ENCODE measurements at places on chromosomes 5 and 9.

GRCh38 chr9:38771593-38771992, 51.7 kb upstream of the FAM240B start:
- no peak overlapping the region for H3K4me3 ChIP-seq
- no peak for DNase-seq
- no peaks in the 10 kb centered on the region for H3K36me3 ChIP-seq
- H3K4me1 ChIP-seq: no peaks in the 10 kb centered on the region
- no peak overlapping the region for H3K27ac ChIP-seq
- H3K27me3 ChIP-seq: no peaks in the 10 kb centered on the region

GRCh38 chr9:114722081-114722621, 40.2 kb upstream of the TEX48 start:
- peaks cover 3% of the 10 kb centered on the region for H3K27me3 ChIP-seq
- H3K27ac ChIP-seq: no peak overlapping the region
- H3K36me3 ChIP-seq: no peaks in the 10 kb centered on the region
- H3K4me1 ChIP-seq: peaks cover 17% of the 10 kb centered on the region
- no peak overlapping the region for H3K4me3 ChIP-seq

DNA sequence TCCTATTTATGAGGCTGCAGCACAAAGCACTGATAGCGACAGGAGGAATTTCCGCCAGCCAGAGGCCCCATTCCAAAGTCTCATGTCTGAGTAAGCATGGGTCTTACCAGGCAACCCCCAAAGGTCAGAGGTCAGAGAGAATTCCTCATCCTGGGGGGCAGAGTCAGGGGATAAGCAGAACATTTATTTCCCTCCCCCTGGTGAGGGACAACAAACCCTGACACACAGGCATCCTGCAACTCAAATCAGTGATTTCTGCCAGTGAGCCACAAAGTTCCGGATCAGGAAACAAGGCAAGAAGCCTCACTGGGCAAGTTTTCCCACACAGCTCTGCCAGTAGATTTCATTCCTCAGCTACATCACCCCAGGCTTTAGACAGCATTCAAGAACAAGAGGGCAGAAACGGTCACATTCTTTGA, 37.0 kb downstream of the ADAMTS12 start:
- DNase-seq: no peak
- H3K36me3 ChIP-seq: no peaks in the 10 kb centered on the region
- no peak overlapping the region for H3K4me3 ChIP-seq

- peak; percentile 70 for DNase-seq
- H3K4me3 ChIP-seq: no peak overlapping the region
- H3K27ac ChIP-seq: no peak overlapping the region
- H3K36me3 ChIP-seq: no peaks in the 10 kb centered on the region
- H3K4me1 ChIP-seq: peaks cover 15% of the 10 kb centered on the region
These were observed 175.0 kb downstream of the AUH start for GRCh38 chr9:91186632-91187108.

DNA sequence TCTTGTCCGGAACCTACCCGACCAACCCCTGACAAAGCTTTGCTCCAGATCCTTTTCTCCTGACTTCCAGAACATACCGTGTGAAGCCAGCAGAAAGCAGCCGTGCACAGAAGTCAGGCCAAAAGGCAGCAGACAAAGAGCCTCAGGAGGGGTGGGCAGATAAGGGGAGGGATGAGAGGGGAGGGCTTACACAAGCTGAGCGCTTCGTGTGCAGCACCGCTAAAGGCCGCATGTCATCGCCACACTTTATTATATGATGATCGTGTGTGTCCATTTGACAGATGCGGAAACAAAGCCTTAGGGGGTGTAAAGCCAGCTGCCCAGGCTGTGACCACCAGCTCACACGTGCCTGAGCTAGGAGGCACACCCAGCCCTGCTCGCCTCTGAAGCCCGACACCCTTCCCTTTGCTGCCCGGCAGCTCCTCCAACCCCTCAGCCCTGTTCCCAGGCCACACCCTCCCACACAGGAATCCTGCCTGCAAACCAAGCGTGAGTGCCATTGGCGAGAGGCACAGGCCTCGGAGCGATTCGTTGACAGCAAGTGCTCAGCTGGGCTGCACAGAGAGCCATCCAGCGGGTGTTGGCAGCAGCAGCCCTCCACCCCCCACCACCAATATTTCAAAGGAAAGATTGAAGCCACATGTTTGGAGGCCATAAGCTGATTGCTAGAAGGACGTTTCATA, 170.5 kb upstream of the SMIM23 start:
- peaks cover 10% of the 10 kb centered on the region for H3K4me1 ChIP-seq
- no peak for DNase-seq
- no peak overlapping the region for H3K4me3 ChIP-seq
- H3K36me3 ChIP-seq: no peaks in the 10 kb centered on the region

DNA sequence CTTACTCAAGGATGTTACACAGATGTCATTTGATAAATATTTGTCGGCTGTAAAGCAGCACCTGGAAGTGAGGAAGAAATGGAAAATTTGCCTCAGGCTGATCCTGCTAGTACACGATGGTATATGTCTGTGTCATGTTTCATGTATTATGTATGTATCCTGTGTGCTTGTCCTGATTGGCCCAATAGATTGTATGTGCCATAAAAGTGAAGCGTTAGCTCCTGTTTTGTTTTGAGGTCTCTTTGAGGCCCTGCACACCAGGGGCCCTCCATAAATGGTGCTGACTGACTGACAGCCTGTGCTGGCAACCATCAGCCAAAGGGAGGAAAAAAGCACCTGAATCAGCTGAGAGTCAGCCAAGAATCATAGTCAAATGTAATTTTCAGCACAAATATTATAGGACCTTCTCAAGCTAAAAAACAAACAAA, 11.8 kb upstream of the LNPEP start:
- peaks cover 11% of the 10 kb centered on the region for H3K4me1 ChIP-seq
- no peaks in the 10 kb centered on the region for H3K27me3 ChIP-seq
- peak overlapping the region; percentile 3 for H3K27ac ChIP-seq
- no peaks in the 10 kb centered on the region for H3K36me3 ChIP-seq
- no peak for DNase-seq
- no peak overlapping the region for H3K4me3 ChIP-seq

GRCh38 chr9:129340427-129341170, 162.5 kb upstream of the IER5L start:
- no peaks in the 10 kb centered on the region for H3K36me3 ChIP-seq
- H3K4me1 ChIP-seq: peaks cover 39% of the 10 kb centered on the region
- no peaks in the 10 kb centered on the region for H3K27me3 ChIP-seq
- DNase-seq: no peak
- no peak overlapping the region for H3K27ac ChIP-seq

- no peak overlapping the region for H3K27ac ChIP-seq
- peaks cover 8% of the 10 kb centered on the region for H3K27me3 ChIP-seq
- no peaks in the 10 kb centered on the region for H3K4me1 ChIP-seq
These were observed 371.0 kb downstream of the ICE1 start for GRCh38 chr5:5793242-5794117.

DNA sequence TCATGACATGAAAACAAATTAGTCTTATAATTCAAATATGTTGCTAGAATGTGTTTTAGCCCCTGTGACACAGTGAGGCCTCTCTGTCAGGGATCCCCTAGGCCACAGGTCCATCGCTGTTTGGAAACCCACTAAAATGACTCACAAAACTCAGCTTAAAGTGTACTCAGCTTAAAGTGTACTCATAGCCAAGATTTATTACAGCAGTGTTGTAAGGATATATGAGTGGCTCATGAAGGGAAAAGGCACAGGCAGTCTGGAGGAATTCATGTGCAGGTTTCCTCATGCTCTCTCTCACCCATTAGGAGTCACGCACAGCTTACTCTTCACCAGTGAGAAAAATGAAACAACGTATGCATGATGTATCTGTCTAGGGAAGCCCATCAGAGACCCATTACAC, 24.4 kb upstream of the TGFBI start:
- H3K36me3 ChIP-seq: no peaks in the 10 kb centered on the region
- H3K4me1 ChIP-seq: peaks cover 9% of the 10 kb centered on the region
- no peaks in the 10 kb centered on the region for H3K27me3 ChIP-seq
- H3K4me3 ChIP-seq: no peak overlapping the region
- H3K27ac ChIP-seq: no peak overlapping the region

DNA sequence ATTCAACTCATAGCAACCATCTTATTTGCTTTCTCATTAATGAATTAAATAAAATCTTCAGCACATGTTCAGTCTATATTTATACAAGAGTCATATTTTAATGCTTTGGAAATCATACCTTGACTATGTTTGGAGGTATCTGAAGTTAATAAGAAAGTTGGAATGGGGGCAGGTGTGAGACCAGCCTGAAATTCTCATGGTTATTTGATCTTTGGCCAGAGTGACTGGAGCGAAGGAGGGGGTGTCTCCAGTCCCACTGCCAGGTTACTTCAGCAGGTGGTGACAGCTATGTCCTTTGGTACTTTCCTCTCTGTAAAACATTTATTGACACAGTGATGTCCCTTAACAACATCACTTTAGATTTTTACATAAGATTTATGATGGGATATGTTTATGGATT, 318.1 kb upstream of the SGCD start:
- H3K4me3 ChIP-seq: no peak overlapping the region
- H3K4me1 ChIP-seq: no peaks in the 10 kb centered on the region
- no peak for DNase-seq
- H3K27ac ChIP-seq: no peak overlapping the region
- no peaks in the 10 kb centered on the region for H3K36me3 ChIP-seq

- no peak overlapping the region for H3K4me3 ChIP-seq
- H3K4me1 ChIP-seq: peaks cover 15% of the 10 kb centered on the region
- H3K27me3 ChIP-seq: no peaks in the 10 kb centered on the region
- H3K36me3 ChIP-seq: no peaks in the 10 kb centered on the region
- H3K27ac ChIP-seq: no peak overlapping the region
These were observed 20.3 kb downstream of the TNPO1 start for GRCh38 chr5:72836810-72837209.

DNA sequence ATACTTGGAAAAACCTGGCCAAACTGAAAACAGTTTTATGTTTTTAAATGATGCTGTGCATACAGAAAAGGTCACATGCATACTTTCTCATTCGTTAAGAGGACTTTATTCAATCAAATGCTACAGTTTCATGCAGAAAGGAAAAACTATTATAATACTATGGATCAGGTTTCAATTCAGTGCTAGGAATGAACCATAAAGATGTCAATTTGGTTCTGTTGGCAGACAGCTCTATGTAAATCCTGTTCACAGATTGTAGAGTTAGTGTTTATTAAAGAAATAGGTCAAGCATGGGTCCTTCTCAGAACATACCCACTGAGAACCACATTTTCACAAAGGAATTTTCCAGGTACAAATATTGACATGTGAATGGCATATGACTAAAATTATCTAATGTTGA, 57.1 kb downstream of the RETREG1 start:
- H3K4me3 ChIP-seq: no peak overlapping the region
- H3K27me3 ChIP-seq: no peaks in the 10 kb centered on the region
- no peak for DNase-seq

GRCh38 chr9:70419556-70420440, 5.3 kb upstream of the KLF9 start:
- peak overlapping the region; percentile 52 for H3K4me3 ChIP-seq
- H3K27me3 ChIP-seq: no peaks in the 10 kb centered on the region
- H3K27ac ChIP-seq: peak overlapping the region; percentile 98
- peak; percentile 99 for DNase-seq

DNA sequence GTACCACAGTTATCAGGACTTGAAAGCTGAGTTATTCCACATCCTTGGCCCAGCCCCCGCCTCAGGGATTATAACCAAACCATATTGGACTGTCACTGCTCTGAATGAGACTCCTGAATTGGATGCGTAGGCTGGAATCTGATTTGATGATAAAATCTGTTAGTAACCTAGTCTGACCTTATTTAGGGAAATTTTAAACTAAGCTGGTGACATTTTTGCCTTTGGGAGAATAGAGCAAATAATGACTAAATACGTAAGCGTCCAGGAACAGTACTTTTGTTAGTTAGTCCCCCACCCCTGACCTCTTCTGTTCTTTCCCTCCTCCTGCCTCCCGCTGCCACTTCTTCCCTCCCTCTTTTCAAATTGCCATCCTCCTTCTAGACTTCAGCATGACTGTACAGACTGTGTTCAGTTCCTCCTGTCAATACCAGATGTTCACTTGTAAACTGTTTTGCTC, 92.6 kb downstream of the TLE4 start:
- H3K27ac ChIP-seq: no peak overlapping the region
- H3K36me3 ChIP-seq: no peaks in the 10 kb centered on the region
- no peak for DNase-seq
- H3K27me3 ChIP-seq: no peaks in the 10 kb centered on the region
- peaks cover 22% of the 10 kb centered on the region for H3K4me1 ChIP-seq

DNA sequence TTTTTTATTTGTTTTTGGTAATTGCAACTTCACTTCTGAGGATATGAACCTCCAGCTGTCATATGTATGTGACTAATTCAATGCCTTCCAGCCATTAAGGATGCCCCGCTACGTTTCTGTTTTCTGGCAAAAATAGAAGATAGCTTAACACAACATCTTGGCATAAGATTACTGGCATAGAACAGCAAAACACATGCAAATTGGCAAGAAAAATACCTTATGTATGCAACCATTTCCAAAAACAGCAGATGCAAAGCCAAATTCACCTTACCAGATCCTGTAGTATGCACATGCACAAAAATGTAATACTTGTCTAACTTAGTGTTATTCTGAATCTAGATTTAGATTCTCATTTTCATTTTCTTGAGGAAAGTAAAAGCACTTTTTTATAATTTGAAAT, 461.1 kb upstream of the CYLC2 start:
- H3K36me3 ChIP-seq: no peaks in the 10 kb centered on the region
- H3K4me3 ChIP-seq: no peak overlapping the region
- DNase-seq: no peak
- no peak overlapping the region for H3K27ac ChIP-seq

DNA sequence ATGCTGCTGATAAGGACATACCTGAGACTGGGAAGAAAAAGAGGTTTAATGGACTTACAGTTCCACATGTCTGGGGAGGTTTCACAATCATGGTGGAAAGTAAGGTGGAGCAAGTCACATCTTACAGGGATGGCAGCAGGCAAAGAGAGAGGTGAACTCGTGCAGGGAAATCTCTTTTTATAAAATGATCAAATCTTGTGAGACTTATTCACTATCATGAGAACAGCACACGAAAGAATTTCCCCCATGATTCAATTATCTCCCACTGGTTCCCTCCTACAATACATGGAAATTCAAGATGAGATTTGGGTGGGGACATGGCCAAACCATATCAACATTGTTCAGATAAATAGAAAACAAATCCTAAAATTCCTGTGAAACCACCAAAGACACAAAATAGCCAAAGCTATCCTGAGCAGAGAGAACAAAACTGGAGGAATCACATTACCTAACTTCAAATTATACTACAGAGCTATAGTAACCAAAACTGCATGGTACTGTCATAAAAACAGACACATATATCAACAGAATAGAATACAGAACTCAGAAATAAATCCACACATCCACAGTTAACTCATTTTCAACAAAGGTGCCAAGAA, 230.5 kb upstream of the TRIM32 start:
- no peaks in the 10 kb centered on the region for H3K36me3 ChIP-seq
- H3K27ac ChIP-seq: no peak overlapping the region
- H3K27me3 ChIP-seq: no peaks in the 10 kb centered on the region
- H3K4me3 ChIP-seq: no peak overlapping the region

GRCh38 chr9:107046692-107047091, 183.7 kb downstream of the ZNF462 start:
- no peak overlapping the region for H3K4me3 ChIP-seq
- H3K27me3 ChIP-seq: no peaks in the 10 kb centered on the region
- no peaks in the 10 kb centered on the region for H3K4me1 ChIP-seq
- no peak for DNase-seq
- no peaks in the 10 kb centered on the region for H3K36me3 ChIP-seq

GRCh38 chr5:134784241-134784920, 25.8 kb downstream of the DDX46 start:
- H3K36me3 ChIP-seq: peaks cover 83% of the 10 kb centered on the region
- H3K4me1 ChIP-seq: no peaks in the 10 kb centered on the region
- no peak overlapping the region for H3K27ac ChIP-seq
- H3K27me3 ChIP-seq: no peaks in the 10 kb centered on the region
- no peak for DNase-seq

GRCh38 chr9:133806623-133807010, 68.5 kb upstream of the SARDH start:
- peaks cover 7% of the 10 kb centered on the region for H3K4me1 ChIP-seq
- DNase-seq: no peak
- H3K27me3 ChIP-seq: no peaks in the 10 kb centered on the region
- H3K27ac ChIP-seq: no peak overlapping the region

Measured in suprapubic skin (tissue), 4 donors.